ENCODE measurements at places on chromosomes 3 and 15.

DNA sequence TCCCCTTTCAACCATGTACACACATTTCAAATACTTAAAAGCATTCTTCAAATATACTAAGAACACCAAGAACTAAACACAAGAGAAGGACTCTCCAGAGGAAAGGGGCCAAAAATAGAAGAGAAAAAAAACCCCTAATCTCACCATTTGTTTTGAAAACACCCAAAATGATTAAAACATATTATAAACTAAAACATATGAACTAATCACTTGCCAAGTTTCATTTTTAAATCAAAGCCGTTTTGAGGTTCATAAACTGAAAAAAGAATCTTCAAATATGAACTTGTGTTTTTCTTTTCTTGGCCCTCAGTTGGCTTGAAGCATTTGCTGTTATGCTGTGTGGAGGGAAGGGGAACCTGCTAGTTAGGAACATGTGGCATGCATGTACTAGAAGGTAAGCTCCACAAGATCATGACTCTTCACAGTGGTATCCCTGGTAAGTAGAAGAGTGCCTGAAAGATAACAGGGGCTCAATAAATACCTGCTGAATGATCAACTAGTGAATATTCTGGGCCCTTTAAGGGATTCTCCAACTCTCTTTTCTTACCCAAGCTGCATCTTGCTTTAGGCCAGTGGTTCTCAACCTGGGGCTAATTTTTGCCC lies 224.5 kb downstream of the TIGIT start:
- DNase-seq, result no peak

- no peak for DNase-seq
Observed at GRCh38 chr3:115691964-115692363, 68.7 kb downstream of the GAP43 start.

- no peak for DNase-seq
Observed at GRCh38 chr15:27702581-27702980, 396.5 kb downstream of the OCA2 start.

DNA sequence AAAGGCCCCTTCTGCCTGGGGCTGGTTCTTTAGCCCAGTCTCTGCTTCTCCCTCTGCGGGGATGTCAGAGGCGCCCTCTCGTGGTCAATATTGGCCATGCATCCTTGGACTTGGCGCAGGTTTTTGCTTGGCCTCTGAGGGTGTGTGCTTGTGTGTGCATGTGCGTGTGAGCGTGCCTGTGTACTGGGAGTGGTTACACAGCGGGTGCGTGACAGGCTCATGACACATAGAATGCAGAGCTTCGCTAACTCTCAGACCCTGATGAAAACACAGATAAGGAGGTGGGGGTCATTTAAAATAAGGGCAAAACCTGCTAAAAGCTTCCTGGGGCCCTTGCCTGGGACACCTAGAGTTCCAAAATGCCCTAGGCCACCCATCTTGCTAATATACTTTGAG lies 160.9 kb downstream of the SMAD6 start:
- peak; percentile 78 for DNase-seq

GRCh38 chr3:160665231-160665630 lies 11.7 kb upstream of the ARL14 start:
- no peak for DNase-seq

- DNase-seq, result no peak
Observed at GRCh38 chr3:150936693-150937092, 31.5 kb upstream of the MINDY4B start.

GRCh38 chr3:70096376-70097066 lies 97.0 kb downstream of the SAMMSON start:
- no peak for DNase-seq

GRCh38 chr3:143514109-143514508 lies 334.2 kb downstream of the SLC9A9 start:
- DNase-seq, result no peak

- peak; percentile 10 for DNase-seq
Observed at GRCh38 chr3:117989982-117990381, 1044.7 kb downstream of the IGSF11 start.

DNA sequence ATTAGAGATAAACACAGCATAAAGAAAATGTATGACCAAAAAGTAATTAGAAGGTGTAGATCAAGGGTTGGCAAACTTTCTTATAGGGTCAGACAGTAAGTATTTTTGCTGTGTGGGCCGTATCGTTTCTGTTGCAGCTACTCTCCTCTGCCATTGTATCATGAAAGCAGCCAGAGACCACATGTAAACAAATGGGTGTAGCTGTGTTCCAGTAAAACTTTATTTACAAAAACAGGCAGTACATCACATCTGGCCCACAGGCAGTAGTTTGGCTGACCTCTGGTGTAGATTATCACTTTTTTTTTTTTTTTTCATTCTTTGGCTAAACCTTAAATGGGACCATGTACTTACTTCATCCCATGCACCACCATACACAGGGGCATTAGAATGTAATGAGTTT lies 190.8 kb downstream of the MBNL1 start:
- no peak for DNase-seq

- DNase-seq, result no peak
Observed at GRCh38 chr3:45599984-45600650, 5.6 kb downstream of the LIMD1 start.

DNA sequence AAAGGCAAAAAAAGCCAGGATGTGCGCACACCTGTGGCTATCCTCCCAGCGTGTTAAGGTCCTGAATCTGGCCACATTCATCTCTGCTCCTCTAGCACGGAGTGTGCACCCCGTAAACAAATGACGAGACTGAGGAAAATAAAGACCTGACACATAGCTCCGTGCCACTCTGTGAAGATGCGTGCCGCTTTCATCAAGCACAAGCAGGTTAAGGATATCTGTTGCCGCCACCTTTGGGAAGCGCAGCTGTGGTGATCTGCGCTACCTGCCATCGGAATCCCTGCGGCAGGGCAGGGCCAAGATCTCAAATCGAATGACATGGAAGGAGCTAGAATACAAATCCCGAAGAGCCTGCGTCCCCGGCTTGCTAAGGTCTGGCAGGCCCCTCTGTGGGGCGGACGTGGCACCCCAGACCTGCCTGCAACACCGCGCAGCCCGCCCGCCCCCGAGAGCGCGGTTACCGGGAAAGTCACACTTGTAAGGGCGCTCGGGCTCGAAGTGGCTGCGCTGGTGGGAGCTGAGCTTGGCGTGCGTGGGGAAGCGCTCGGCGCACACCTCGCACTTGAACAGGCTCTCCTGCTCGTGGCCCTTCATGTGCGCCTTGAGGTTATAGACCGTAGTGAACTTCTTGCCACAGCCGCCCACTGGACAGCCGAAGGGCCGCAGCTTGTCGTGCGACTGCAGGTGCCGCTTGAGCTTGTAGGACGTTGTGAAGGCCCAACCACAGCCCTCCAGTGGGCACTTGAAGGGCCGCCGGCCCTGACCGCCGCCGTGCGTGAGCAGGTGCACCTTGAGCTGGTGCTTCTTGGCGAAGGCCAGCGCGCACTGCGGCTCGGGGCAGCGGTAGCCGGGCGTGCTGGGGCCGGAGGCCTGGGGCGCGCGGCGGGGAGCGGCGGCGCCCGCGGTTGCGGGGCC lies 936 bp downstream of the ZXDC start:
- peak; percentile 69 for DNase-seq

DNA sequence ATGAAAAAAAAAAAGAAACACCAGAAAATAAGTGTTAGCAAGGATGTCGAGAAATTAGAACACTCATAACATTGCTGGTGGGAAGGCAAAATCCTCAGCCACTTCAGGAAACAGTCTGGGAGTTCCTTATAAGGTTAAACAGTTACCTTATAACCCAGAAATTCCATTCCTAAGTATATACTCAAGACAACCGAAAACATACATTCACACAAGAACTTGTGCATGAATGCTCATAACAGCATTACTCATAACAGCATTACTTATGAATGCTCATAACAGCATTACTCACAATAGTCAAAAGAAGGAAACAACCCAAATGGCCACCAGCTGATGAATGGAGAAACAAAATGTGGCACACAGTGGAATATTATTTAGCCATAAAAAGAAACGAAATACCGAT lies 34.8 kb upstream of the DCP1A start:
- DNase-seq, result no peak
